ENCODE measurements at places on chromosomes 16 and 17.
A peak's percentile ranks its signal among the peaks of the same experiment; 100 is the strongest.

- no peak for DNase-seq
Measured at GRCh38 chr17:73943416-73944110, 259.9 kb upstream of the RPL38 start.

- no peak for DNase-seq
Measured at GRCh38 chr17:2980211-2980903, 83.0 kb downstream of the OR1D5 start.

DNA sequence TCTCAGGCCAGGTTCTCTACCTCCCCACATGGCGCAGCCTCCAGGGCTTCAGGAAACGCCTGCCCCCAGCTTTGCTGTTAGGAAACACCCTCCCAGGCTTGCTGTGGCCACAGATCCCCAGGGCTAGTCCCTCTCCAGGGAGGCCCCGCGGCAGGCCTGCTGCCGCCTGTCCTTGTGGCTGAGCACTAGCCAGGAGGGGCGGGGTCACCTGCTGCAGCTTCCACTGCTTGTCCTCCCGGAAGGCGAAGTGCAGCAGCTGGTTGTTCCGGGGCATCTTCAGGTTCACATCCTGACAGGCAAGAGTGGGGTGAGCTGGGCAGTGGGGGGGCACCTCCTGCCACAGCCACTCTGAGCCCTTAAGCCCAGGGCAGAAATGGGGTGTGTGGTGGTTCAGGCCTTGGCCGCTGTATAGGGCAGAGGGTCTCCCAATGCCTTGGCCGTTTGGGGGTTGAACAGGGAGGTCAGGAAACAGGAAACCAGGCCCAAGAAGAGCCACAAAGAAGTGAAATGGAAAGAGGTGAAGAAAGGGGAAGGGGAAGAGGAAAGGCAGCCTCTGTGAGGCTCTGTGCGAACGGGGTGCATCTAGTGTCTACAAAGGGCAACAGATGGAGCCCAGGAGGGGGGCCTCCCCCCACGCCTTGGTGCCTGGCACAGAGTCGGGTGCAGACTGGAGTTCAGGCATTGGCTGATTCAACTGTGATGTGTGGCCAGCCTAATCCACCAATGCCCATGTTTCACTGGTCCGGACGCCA lies 2.0 kb downstream of the ROGDI start:
- no peak for DNase-seq

- DNase-seq, result no peak
Measured at GRCh38 chr16:9823510-9823909, 358.7 kb downstream of the GRIN2A start.

- no peak for DNase-seq
Measured at GRCh38 chr17:19539040-19539399, 5.4 kb downstream of the SLC47A1 start.

- no peak for DNase-seq
Measured at GRCh38 chr16:2437032-2437790, 8.0 kb downstream of the CCNF start.

- no peak for DNase-seq
Measured at GRCh38 chr16:14308368-14308723, 237.2 kb downstream of the MRTFB start.

GRCh38 chr16:24991349-24991748 lies 23.8 kb downstream of the ARHGAP17 start:
- no peak for DNase-seq

DNA sequence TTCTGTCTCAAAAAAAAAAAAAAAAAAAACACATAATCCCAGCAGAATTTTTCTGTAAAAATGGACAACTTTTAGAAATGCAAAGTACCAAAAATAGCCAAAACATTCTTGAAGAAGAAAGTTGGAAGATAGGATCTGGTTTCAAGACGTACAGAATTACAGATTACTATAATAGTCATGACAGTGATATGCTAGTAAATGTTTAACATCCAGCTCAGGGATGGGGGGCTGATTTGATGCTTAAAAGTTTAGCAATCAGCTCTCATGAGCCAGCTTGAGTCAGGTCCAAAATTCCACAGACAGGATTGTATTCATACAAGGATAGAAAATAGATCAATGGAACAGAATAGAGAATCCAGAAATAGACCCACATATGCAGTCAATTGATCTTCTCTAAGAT lies 100.5 kb downstream of the CYB561 start:
- peak; percentile 74 for DNase-seq

- DNase-seq, result peak; percentile 32
Measured at GRCh38 chr16:49701789-49702494, 154.0 kb downstream of the ZNF423 start.

GRCh38 chr17:49741009-49741691 lies 22.8 kb downstream of the FAM117A start:
- DNase-seq, result peak; percentile 36

DNA sequence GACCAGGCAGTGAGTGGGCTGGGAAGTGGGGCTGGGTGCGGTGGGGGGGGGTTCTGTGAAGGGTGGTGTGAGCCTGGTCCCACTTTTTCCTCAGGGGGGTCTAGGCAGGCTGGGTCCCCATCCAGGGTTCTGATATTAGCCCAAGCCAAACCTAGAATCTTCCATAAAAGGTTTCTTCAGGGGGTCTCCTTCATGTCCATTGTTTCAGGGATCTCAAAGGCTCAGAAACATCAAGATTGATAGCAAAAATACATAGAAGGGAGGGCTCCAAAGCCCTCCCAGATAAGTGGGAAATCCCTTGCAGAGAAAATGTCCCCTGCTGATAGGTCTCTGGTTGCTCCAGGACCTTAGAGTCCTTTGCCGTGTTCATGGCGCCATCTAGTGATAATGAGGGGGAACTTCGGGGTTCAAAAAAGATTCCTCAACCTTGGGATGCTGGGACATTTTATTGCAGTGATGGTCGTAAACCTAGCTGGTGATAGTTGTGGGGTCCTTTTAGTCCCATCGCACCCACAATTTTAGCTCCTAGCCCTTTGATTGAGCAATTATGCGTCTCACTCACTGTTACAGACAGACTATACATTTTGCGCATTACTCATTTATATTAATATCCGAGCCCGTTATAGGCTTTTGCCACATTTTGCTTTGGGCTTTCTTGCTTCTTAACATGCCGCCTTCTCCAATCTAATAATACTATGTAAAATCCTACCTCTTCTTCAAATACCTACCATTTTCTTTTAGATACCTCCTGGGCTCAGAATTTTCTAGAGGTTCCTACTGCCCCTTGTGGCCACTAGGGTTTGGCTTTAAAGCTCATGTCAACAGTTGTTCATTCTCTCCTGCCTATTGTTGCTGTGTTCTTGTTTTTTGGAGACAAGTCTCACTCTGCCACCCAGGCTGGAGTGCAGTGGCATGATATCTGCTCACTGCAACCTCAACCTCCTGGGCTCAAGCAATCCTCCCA lies 35.1 kb downstream of the IGF2BP1 start:
- DNase-seq, result peak; percentile 86
